Renal pelvis (tissue), 12 donors: ENCODE measurements at places on chromosomes 16 and 17. TPM values are rescaled to one million over a fixed set of nuclear protein-coding genes. Genes with fewer than 3 reads are reported as not detected.

DNA sequence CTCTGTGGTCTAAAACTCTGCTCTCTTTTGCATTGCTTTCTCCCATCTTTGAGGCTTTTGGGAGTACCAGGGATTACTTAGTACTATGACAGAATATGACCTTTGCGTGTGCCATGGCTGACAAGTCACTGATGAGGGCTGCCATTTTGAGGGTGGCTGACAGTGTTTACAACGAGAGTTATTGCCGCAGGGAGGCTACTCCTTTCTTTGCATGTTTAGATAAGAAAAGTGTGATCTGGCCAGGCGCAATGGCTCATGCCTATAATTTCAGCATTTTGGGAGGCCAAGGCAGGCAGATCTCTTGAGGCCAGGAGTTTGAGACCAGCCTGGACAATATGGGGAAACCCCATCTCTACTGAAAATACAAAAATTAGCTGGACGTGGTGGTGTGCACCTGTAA lies 77.5 kb downstream of the GSG1L start:
- DNase-seq, result no peak

DNA sequence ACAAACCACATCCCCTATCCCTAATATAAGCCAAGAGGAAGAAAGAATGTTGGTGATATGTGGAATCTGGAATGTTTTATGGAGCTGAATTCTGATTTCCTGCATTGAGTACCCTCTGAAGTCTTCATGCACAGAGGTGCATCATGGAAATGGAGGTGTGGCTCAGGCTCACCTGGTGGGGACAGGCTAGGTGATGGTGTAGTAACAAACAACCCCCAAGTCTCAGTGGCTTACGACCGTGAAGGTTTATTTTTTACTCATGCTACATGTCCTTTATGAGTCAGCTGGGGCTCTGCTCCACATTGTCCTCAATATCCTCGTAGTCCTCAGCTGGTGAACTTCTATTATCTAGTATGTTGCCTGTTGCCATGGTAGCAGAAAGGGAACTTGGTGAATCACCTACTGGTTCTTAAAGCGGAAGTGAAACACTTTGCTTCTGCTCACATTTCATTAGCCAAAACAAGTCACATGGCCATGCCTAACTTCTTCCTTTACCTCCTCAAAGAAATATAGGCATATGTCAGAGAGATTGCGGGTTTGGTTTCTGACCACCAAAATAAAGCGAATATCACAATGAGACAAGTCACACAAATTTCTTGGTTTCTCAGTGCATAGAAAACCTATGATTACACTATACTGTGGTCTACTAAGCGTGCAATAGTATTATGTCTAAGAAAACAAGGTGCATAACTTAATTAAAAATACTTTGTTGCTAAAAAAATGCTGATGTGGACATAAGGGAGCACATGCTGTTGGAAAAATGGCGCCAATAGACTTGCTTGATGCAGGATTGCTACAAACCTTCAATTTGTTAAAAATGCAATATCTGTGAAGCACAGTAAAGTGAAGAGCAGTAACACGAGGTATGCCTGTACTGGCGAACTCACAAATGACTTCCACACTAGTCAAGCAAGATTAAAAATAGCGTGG lies at the start of gene PMFBP1:
TSS of gene PMFBP1 (minus strand) at position 51 of the 930 bp plus-strand sequence. CDS start 947 bp downstream, outside the sequence.
- DNase-seq, result no peak

DNA sequence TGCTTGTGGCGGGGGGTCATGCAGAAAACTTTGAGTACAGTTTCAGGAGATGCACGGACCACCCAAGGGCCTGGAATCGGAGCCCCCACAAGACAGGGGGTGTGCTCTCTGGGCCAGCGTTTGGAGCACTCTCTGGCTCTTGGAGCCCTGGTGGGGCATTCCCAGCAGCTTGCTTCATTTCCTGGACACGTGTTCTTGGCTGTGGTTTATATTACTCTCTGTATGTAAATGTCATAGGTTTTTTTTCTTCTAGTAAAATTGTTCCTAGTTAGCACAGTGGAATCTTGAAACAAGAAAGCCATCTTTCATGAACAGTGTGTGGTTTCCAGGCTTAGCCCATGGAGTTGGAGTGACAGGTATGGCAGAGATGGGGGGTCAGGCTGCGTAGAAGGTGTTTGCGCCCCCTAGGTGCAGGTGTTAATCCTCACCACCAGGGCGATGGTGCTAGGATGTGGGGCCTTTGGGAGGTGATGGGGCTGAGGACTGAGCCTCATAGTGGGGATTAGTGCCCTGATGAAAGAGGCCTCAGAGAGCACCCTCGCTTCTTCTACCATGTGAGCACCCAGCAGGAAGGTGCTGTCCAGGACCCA lies 79.8 kb downstream of the JPH3 start:
- no peak for DNase-seq

The KCNG4 gene
- 0.03 TPM for polyA plus RNA-seq

The PDE6G gene
- 11.8 TPM for polyA plus RNA-seq

- DNase-seq, result no peak
Observed at GRCh38 chr16:27303256-27304100, 10.3 kb upstream of the IL4R start.
